ENCODE measurements at places on chromosomes 13 and 19.

- DNase-seq, result no peak
These were observed 1.4 kb downstream of the ZNF324 start for GRCh38 chr19:58468216-58468839.

DNA sequence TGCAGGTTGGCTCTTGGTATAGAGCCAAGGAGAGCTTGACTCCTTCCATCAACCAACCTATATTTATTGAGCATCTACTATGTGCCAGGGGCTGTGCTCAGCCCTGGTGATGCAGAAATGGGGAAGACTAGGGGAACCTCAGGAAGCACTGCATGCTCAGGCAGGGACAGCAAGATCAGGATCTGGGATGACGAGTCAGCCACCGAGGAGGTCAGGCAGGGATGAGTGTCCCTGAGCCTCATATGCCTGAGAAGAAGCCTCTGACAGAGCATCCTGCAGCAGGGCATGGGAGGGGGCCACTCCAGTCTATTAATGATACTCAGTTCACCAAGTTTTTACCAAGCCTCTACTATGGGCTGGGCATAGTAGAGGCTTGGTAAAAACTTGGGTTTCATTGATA is 158.1 kb downstream of the KATNAL1 start:
- DNase-seq, result no peak

DNA sequence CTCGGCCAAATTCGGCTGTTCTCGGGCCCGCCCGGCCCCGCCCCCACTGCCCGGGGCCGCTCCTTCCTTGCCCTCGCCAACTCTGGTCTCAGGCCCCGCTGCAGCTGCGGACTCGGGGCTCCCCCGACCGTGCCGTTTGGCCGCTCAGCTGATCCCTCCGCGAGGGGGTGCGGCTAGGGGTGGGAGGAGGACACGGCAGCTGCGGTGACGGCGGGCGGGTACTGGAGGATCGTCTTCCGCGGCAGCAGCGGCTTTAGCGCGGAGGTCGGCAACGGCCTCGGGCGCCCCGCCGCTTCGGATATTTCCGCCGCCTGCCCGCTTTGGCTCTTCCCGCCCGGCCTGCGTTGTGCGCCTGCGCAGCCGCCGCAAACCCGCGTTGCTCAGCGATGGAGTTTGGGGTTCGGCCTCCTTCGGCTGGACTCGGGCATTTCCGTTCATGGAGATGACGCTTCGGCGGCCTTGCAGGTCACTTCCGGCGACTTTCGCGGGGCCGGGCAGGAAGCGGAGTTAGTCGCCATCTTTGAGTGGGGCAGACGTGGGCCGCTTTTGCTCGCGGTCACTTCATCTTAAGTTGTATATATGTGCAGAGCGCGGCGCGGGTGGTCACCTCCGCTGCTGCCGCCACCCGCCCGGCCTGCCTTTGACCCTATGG is 338 bp upstream of the UBE2M start:
- DNase-seq, result peak; percentile 99

- DNase-seq, result no peak
These were observed 66.9 kb downstream of the MICU2 start for GRCh38 chr13:21537105-21537504.

- no peak for DNase-seq
These were observed 116.0 kb downstream of the ZNF536 start for GRCh38 chr19:30488191-30488590.

GRCh38 chr19:49590971-49591730 is at the start of gene PRR12:
Gene PRR12, plus strand, starts transcription at chr19:49591182. Its CDS starts 473 bp downstream, at chr19:49591655.
- DNase-seq, result peak; percentile 54

DNA sequence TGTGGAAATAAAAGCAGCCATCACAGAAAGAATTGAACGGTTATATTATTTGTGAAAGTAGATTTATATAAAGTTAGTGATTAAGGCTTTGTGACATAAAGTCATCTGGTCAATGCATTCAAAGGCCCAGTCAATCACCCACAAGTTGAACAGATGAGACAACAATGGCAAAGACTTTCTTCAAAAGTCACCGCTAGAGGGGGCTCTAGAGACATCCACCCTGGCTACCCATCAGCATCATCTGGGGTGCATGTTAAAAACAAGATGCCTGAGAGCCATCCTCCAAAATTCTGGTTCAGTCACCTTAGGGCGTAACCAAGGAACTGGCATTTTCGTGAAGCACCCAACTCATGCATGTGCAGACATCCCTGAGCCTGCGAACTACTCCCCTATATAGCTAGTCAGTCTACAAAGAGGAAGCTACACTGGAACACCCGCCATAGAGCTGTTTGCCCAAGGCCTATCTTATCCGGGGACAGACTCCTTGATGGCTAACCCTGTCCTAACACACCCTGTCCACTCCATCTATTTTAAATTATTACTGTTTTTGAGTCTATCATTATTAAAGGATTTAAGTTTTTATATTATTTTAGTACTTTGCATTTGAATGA is 970.5 kb downstream of the UQCRFS1 start:
- no peak for DNase-seq

- no peak for DNase-seq
These were observed 21.6 kb downstream of the VASP start for GRCh38 chr19:45528744-45529419.

- DNase-seq, result no peak
These were observed 7.0 kb upstream of the TEX26 start for GRCh38 chr13:30925429-30925828.

- DNase-seq, result peak; percentile 70
These were observed 17.9 kb upstream of the ZDHHC20 start for GRCh38 chr13:21476893-21477472.

DNA sequence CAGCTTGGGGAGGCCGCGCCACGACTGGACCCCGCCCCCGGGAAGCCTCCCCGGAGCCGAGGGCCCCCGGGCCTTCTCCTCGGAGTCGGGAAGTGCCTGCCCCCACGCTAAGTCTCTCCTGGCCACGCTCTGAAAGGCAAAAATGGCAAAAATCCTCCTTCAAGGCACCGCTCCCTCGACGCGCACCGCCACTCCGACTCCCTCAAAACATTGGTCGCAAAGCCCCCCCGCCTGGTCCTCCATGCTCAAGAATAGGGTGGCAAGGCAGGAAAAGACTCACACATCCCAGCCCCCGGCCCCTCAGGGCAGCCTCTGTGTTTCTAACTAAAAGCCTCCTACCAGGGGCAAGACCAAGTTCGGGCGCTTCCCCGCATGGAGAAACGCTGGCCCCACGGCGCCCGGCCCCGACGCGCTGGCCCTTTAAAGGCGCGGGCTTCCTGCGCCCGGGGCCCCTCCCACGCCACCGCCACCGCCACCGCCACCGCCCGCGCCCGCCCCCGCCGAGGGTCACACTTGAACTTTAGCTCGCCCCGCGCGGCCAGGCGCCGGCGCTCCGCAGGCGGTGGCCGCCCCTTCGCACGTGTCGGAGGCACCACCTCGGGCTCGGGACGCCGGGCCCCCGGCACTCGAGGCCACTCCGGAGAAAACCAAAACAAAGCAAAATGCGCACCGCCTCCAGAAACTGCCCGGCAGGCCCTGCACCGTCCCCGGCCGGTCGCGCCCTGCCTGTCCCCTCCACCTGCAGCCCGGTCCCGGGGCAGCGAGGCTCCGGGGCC is 1.9 kb downstream of the FOXO1 start:
- DNase-seq, result peak; percentile 57

GRCh38 chr19:39307046-39307821 is 11.0 kb downstream of the IFNL1 start:
- no peak for DNase-seq

DNA sequence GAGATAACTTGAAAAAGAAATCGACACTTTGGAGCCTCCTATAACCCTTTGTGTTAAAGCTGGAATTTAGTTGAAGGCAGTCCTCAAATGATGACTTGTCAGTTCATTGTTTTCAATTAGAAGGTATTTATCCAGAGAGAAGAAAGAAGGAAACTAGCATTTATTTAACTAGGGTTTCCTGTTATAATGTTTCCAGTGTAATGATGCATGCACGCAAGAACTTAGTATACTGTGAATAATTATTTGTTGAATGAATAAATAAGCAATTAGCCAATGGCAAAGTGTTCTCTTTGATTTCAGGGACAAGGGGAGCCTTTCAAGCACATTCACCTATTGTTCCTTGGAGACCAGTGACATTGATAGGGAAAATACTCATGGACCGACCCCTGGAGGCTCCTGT is 307.4 kb downstream of the KLF5 start:
- DNase-seq, result no peak

- no peak for DNase-seq
These were observed 19.3 kb downstream of the PLPP2 start for GRCh38 chr19:271856-272255.

DNA sequence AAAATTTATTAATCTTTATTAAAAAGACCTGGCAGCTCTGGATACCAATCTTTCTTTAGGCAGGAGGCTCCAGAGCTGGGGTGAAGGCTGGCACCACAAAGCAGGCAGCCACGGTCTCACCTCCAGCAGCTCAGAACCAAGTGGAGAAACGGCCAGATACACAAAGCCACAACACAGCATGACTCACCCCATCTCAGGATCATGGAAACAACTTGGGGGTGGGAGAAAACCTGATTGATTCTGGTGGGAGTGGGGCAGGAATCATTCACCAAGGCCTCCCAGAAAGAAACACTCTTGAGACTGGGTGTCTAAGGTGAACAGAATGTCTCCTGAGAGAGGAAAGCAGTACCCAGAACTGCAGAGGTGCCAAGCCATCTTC is 64.2 kb downstream of the CRYL1 start:
- DNase-seq, result no peak

DNA sequence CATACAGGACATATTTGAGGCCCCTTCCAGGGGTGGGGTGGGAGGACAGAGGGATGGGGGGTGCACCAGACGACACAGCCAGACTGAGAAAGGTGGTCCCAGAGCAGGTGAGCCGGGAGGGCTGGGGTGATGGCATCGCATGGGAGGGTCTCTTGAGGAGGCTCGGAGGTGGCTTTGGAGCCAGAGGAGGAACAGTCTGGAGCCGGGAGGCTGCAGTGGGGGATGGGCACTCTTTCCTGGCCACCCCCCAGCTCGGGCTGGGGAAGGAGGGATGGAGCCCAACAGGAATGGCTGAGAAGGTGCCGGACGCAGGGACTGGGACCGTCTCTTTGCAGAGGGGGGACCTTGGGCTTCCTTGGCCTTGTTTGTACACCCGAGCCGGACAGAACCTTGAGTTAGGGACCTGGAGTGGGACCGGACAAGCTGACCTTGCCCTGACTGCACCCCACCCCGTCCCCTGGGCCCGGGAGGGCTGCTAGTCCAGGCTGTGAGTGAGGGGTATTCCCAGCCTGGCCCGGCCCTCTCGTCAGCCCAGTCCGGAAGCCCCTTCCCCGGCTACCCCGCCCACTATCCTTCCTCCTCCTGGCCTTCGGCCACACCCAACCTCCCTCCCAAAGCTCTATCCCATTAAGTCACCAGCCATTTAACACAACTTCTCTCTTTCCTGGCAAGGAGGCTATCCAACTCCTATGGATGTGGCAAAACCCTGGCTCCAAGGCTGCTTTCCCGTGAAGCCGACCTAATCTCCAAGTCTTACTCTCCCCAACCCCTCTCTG is 816 bp upstream of the TBXA2R start:
- DNase-seq, result no peak

- DNase-seq, result no peak
These were observed 546.1 kb downstream of the SUCLA2 start for GRCh38 chr13:47454986-47455385.

DNA sequence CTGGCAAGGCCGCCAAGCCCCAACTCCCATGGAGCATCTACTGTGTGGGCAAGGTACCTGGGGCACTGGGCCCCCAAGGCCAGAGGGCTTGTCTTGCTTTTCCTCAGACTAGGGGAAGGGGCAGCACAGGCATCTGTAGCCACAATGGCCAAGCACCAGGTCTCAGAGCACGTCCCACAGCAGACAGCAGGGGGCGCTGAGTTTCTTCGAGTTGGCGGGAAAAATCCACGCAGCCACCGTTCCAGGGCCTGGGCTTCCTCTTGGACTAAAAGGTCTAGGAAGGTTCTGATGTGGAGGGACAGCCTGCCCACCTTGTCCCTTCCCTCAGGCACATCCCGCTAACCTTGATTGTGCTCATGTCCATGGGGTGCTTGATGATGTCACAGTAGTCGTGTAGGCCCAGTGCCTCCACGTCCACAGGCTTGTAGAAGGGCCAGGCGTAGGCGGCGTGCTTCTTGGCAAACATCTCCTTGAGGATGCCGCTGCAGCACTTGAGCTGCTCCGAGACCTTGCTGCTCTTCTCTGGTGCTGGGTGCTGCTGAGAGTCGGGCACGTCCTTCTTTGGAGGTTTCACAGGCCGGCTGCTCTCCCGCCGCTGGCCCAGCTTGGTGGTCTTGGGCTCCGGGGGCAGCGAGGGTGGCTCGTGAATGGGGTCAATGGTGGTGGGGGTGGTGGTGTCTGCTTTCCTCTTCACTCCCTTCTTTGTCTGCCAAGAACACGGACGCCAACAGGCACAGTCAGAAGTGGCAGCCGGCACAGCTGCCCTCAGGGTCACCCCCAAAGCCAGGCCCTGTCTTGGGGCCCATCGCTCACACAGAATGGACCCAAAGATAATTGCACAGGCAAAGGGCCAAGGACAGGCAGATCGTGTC is 32.0 kb upstream of the EPHX3 start:
- DNase-seq, result peak; percentile 70

DNA sequence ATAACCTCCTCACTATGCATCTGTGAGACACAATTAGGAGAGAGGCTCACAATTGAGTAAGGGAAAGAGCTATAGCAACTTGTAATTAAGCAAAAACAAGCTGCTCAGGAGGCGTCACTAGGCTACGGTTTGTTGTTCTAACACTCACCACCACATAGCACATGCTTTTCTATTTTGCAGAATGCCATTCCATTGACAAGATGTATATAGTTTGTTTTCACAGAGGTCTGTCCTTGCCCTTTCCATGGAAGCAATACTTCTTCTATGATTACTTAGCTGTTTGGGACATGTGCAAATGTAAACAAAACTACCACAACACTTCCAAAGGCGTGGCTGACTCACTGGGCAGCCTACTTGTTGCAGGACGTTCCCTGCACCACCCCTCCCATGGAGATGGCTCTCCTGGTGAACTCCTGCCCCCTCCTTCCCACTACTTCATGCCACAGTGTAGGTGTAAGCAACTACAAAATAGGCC is 33.9 kb upstream of the FAM216B start:
- no peak for DNase-seq

DNA sequence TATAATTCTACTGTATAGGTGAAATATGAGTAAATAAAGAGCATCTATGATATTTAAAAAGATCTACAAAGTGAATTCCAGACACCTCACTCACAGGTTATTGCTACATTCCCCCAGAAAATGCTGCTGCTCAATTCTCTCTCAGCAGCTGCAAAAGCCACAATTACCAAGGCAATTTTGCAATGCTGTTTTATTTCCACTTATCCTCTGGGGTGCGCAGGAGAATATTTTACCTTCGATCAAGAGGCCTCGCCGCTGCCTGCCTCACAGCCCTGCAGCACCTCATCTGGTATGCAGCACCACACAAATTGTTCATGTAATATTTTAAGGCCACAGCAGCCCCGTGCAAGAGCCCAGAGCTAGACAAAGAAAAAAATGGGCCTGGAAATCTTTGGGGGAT is 333.2 kb downstream of the DNAJC15 start:
- DNase-seq, result no peak

GRCh38 chr19:55256562-55257460 is 2.0 kb downstream of the PPP6R1 start:
- DNase-seq, result no peak

GRCh38 chr13:98171900-98172589 is 5.0 kb downstream of the RNF113B start:
- DNase-seq, result no peak

All from activated T-cell treated with anti-CD3 and anti-CD28 coated beads for 1 hour (primary cell).